HFFc6 (cell line): ENCODE measurements at places on chromosomes 5 and 9. TPM values are rescaled to one million over a fixed set of nuclear protein-coding genes. Genes with fewer than 3 reads are reported as not detected.

C9 gene
- 0.09 TPM in 1 of 3 replicates, not detected in the others for total RNA-seq

NUTM2G gene
- not detected in 2 replicates for total RNA-seq

CDKN2A gene
- total RNA-seq = 53.3 to 133 TPM (median 64.0 TPM) in 3 replicates

SLC1A1 gene
- total RNA-seq = 0.87 to 2.0 TPM (median 1.7 TPM) in 3 replicates

RETREG1 gene
- total RNA-seq = not detected in 3 replicates

DDX46 gene
- total RNA-seq = 37.4 and 46.4 TPM in 2 replicates

JADE2 gene
- total RNA-seq = 32.8 to 42.5 TPM (median 38.1 TPM) in 3 replicates

DNA sequence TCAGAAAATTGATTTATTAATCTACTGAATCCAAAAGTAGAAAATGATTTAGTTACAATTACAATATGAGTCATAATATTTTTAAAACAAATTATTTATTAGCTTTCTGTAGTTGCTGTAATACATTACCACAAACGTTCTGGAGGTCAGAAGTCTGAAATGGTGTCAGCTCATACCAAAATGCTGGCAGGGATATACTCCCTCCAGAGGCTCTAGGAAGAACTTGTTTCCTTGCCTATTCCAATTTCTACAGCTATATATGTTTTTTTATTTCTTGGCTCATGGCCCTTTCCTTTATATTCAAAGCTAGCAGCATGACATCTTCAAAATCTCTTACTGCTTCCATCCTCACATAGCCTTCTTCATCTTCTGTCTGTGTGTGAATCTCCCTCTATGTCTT lies 667.9 kb upstream of the ITGA1 start:
- DNase-seq = no peak

DNA sequence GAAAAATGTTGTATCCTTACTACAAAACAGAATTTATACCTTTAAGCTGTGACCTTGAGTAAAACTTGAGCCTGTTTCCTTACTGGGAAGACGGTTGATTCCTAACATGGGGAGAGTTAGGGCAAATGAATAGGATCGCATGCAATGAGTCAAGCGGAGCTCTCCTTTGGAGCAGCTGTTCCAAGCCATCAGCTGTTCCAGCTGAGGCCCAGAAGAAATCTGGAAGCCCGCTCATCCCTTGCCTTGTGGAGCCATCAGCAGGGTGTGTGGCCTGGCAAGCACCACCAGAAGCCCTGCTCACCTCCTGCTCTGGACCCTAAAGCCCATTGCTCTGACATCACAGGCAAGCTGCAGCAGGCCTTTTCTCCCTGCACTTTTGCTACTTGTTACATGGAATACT lies 8.0 kb downstream of the KIAA1191 start:
- no peak for DNase-seq

DNA sequence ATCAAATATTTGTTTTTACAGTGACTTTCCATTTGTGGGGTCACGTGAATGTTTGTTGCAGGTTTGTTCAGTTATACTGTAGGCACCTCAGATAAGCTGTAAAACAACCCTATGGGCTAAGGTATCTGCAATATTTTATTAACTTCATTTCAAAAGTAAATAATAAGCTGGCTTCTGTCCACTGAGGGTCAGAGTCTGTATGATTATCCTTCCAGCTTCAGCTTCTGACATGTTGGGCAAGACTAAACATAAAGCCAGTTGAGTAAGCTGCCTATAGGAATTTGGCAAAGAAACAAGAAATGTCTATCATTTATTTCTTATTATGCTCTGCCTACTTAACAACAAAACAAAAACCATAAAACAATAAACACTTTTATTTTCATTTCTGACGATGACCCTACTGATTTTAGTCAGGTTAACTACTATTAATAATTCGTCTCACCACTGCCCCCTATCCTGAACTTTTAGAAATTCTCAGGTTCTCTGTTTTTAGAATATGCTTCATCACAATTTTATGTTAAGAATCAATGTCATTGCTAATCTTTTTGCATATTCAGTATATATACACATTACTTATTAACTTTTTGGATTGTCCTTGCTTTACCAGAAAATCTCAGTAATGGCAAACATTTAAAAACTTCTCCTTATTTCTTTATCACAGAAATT lies 413.6 kb upstream of the ADAMTSL1 start:
- DNase-seq = no peak

- DNase-seq = no peak
These were observed 166.2 kb upstream of the ZNF462 start for GRCh38 chr9:106696804-106697203.

DNA sequence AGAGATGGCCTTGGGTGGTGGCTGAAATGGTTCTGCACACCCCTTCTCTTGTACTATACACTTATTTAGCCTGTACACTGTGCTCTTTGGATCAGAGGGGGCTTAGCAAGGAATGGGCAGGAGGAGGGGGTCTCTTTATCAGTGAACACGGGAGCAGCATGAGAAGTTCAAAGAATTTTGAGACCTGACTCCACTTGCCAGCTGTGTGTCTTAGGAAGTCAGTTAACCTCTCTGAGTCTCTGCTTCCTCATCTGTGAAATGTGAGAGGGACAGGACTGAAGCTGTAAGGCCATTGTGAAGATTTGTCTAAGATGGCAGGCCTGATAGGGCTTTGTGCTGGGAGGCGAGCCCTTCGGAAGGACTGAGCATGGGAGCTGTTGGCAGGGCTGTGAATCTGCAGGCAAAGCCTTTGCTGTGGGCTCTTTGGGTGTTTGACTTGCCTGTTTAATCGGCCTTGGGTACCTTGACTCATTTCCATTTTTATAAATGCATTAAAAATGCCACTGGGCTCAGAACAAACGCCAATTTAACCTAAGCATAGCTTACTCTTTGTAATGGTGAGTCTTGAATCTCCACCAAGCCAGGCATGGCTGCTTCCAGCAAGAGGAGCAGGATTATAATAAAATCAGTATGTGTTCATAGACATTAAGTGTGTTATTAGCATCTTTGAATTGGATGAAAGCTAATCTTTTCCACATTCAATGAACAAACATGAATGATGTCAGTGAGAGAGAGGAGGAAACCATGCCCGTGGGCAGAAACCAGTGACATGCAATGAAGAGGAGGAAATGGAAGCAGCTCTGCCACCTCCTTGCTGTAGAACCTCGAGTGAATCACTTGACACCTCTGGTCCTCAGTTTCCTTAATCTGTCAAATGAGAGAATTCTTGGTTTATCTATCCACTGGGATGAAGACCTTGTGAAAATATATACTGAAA lies 89.4 kb downstream of the MACROH2A1 start:
- peak; percentile 25 for DNase-seq

GRCh38 chr5:58849223-58849622 lies 266.3 kb downstream of the RAB3C start:
- no peak for DNase-seq

DNA sequence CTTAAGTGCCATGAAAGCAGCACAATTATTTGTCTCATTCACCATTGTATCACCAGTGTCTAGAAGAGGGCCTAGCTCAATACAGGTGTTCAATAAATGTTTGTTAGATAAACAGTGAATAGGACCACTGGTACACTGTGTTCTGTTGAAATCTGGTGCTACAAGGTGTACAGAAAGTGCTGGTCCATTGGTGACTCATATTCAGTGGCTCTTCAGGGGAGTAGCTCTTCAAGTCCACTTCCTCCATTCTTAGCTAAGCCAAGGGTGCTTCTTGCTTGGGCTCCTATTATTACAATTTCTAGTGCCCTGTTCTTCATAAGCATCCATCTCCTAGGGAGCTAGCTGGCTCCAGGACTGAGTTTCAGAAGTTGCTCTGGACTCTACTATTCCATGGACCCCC lies 6.4 kb upstream of the FCHO2 start:
- no peak for DNase-seq

DNA sequence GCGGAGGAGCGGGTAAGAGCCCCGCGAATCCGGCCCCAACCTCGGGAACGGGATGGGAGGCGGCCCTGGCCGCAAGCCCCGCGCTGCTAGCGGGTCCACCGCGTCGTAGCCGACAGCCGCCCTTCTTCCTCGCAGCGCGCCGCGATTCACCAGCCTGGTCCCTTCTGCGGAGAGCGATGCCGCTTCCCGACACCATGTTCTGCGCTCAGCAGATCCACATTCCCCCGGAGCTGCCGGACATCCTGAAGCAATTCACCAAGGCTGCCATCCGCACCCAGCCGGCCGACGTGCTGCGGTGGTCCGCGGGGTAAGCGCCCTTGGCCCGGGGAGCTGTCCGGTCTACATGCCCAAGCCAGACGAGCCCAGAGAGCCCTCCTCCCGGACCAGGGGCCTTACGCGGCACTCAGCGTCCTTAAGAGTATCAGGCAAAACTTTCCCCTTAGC lies 335 bp downstream of the ROPN1L start:
- no peak for DNase-seq

DNA sequence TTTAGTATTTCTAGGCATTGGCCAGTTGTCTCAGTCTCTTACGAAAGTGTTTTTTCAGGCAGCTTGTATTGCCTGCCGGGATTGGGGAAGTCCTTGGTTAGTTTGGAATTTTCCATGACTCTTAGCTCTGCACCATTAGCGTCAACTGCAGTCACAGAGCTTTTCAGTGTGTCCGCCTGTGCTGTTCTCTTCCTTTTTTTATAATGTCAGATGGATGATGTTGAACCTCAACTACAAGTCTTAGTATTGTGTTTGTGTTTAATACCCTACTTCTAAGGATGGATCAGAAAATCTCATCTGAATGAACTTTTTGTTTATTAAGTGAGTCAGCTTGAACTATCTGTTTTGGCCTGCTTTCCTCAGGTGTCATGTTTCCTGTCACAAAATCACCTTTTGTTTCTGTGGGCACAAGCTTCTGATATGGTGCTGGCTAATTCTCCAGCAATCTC lies 33.1 kb downstream of the ATP6V0E1 start:
- DNase-seq = peak; percentile 38

DNA sequence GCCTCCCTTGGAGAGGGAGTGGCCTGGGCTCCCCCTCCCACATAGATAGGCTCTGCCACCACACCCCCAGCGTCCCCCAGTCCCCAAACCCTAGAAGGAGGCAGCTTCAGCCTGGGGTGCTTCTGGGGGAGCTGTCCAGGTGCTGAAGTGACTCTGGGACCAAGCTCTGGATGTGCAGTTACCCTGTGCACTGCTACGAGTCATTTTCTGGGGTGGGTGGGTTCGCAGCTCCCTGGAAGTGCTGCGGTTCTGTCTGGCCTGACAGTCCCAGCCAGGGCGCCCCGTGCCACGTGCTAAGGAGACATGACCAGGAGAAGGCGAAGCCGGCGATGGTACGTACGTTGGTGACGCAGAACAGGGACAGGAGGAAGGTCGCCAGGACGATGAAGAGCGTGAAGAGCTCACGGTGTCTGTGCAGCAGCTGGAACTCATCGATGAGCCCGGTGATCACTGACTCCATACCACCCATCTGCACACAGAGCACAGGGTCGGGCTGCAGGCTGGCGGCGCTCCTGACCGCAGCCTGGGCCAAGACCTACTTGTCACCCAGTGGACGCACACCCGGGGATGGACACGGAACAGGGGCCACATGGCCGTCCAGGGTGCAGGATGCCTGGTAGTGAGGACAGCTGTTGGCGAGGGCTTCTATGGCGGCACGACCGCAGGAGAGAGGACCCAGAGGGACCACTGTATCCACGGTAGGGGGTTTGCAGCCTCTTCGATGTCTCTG lies 35.7 kb downstream of the SLC6A3 start:
- DNase-seq = no peak

- DNase-seq = peak; percentile 85
These were observed 49.2 kb upstream of the RPL26L1 start for GRCh38 chr5:172909931-172910502.

- no peak for DNase-seq
These were observed 368.6 kb upstream of the MPDZ start for GRCh38 chr9:13648068-13648467.

- no peak for DNase-seq
These were observed 902.4 kb downstream of the NR2F1-AS1 start for GRCh38 chr5:92678640-92679039.

GRCh38 chr5:150787656-150788055 lies 9.1 kb downstream of the SMIM3 start:
- DNase-seq = no peak

DNA sequence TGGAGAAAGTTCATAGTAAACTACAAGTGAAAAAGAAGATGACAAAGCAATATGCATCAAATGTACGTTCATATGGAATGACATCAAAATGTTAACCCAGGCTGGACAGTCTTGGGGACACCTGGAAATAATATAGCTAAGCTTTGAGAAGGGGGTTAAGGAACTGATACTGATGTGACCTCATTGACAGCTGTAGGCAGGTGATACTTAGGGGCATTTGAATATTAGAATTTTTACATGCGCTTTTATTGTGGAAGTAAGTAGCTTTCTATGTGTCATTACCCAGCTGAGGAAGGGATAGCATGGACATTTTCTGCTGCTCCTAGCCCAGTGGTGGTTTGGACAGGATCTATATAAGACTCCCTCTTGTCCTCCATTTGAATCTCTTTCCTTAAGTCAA lies 299.7 kb downstream of the CWC27 start:
- no peak for DNase-seq

DNA sequence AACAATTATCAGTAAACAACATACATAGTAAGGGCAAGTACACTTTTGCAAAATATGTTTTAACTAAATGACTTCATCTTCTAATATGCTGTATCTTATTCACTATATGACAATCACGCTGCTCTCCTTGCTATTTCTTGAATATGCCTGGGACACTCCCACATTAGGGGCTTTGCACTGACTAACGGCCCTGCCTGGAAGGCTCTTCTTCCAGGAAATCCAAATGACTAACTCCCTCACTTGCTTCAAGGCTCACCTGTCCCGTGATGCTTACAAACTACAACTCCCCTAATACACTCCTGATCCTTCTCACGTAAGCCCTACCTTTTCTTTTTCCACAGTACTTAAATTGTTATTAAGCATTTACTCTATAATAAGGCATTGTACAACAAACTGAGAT lies 10.6 kb downstream of the ERP44 start:
- no peak for DNase-seq

DNA sequence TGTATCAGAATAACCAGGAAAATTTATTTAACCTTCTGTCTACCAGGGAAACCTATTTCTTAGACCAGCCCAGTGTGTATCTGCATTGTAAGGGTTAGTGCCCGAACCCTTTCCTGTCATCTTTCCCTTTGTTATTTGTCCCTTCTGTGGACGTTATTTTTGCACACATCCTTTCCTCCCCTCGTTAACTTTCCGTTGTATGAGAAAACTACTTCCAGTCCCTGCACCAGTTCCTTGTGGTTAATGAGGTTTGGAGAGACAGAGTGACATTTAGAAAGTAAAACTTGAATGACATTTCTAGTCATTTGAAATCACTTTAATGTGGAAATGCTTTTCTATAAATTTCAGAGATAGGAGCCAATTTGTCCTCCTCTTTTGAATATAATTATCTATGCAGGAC lies 4.3 kb upstream of the IFNB1 start:
- no peak for DNase-seq

GRCh38 chr9:109893241-109893640 lies 113.2 kb downstream of the PALM2AKAP2 start:
- DNase-seq = no peak

DNA sequence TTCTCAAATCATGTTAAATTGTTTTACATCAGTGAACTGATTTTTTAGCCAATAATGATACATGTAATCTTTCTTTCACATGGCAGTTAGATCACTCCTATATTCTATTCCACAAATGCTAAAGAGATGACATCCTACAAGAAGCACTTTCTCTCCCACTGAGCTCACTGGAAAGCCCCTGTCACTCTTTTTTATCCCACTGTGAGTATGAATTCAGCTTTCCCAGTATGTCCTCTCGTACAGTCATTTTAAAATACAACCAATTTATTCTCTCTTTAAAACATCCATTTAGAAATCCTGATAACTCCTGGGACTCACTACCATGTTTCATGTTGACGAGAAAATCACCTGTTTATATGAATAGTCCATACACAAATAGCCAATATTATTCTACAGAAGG lies 599.9 kb downstream of the SEMA5A start:
- no peak for DNase-seq

GRCh38 chr9:94918038-94918753 lies 191.7 kb downstream of the AOPEP start:
- no peak for DNase-seq

GRCh38 chr5:2032432-2032831 lies 149.7 kb upstream of the IRX4 start:
- no peak for DNase-seq
